ENCODE measurements at places on chromosomes 1 and 21.

DNA sequence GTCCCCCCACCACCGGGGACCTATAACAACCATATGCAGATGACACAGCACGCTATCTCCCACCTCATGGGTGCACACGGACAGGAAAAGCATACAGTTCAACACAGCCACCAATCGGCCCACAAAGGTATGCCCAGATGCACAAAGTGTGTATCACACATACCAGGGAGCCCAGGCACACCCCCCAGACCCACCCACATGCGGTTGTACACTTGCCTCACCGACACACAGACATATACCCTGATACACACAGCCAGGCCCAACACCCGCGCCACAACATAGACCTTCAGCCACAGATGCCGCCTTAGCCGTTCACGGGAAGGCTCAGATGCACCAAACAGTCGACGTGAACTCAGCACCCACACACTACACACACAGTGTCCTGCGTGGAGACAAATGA lies 5.5 kb downstream of the CROCC start:
- DNase-seq, result no peak

DNA sequence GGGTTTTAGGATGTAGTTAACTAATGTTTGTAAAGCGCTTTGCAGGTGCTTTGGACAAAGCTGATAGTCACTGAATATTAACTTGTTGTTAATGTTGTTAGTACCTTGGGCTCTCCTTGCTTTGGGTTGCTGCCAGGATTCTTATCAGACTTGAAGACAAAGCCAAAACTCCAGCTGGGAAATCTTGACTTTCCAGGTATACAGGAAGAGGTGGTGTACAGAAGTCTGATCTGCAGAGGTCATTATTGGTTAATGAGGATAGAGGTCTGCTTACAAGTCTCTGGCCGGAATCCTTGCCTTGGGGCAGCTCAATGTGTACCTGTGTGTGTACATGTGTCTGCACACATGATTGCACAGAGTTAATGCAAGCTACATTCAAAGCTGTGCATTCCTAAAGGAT lies 96.0 kb upstream of the POU3F1 start:
- no peak for DNase-seq

GRCh38 chr1:183761871-183762270 lies 43.0 kb upstream of the RGL1 start:
- no peak for DNase-seq

GRCh38 chr1:230191079-230191804 lies 124.2 kb downstream of the GALNT2 start:
- no peak for DNase-seq

GRCh38 chr1:26734501-26735058 lies 38.8 kb downstream of the ARID1A start:
- no peak for DNase-seq

GRCh38 chr21:35088319-35088771 lies 39.2 kb upstream of the RUNX1 start:
- DNase-seq, result no peak

- no peak for DNase-seq
These were observed 13.5 kb downstream of the RUNX1 start for GRCh38 chr21:35035581-35035980.

DNA sequence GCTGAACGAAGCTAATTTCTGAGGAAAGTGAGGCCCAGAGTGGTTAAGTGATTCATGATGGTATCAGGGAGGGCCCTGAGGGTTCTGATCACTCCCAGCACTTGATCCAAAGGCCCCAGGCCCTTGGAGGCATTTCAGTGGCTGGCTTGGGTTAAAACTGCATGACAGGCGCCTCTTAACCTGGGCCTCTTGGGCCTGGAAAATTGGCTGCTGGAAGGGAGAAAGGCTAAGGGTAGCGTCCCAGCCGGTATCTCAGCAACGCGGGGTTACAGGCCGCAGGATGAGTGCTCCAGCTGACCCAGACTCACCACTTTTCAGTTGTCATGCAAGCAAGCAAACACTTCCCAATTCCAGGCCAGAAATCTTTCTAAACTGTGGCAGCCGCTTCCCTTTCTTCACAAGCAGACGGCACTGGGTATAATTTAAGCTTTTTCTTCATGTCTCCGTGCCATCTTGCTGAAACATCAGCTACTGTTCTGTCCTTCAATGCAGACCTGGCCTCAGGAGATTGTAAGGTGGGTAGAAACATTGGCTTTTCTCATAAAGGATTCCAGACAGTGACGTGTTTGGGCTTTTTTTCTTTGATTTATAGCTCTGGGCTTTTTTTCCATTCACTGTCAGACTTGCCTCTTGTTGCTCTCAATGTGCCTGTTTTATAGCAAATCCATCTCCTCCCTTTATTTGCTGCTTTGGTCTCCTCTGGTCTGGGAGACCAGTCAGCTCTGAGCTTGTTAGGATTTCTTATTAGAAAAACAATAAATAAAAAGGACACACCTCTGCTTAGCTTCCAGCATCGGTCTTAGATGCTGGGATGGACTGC lies 229.1 kb downstream of the KCNJ6 start:
- DNase-seq, result no peak

- no peak for DNase-seq
These were observed 2.4 kb upstream of the SIM2 start for GRCh38 chr21:36696390-36697059.
